T-helper 22 cell (primary cell): ENCODE measurements at places on chromosomes 7 and 10.

DNA sequence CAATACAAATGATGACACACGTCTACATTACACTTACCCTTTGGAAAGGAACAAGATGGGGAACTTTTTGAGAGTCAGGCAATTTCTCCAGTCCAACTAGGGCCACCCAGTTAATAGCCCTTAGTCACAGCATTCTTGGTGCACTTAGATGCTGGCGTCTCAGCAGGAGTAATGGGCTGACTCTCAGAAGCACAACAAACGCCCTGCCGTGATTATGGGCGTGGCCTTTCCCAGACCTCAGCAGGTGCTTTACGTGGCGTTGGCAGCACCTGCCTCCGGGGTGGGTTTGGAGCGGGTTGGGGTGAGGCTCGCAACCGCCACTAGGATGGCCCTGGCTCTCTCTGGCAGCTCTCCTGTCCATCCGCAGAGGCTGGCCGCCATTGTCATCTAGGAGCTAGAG, 147.6 kb upstream of the SHH start:
- no peak for DNase-seq

DNA sequence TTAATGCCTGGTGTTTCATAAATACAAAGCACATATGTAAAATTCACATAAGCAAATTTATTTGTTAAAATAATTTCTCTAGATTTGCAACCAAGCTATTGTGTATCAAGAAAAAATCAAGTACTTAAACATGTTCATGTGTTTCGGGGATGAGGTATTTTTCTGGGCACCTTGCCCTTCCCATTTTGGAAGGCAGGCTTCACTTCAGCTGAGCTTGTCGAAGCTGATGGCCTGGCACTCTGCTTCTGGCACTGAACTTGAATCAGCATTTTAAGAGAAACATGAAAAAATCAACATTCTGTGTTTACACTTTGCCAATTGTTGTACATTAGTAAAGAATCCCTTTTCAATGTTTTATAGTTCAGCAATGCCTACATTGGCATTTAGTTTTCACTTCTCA, 179.1 kb upstream of the STEAP4 start:
- no peak for DNase-seq

DNA sequence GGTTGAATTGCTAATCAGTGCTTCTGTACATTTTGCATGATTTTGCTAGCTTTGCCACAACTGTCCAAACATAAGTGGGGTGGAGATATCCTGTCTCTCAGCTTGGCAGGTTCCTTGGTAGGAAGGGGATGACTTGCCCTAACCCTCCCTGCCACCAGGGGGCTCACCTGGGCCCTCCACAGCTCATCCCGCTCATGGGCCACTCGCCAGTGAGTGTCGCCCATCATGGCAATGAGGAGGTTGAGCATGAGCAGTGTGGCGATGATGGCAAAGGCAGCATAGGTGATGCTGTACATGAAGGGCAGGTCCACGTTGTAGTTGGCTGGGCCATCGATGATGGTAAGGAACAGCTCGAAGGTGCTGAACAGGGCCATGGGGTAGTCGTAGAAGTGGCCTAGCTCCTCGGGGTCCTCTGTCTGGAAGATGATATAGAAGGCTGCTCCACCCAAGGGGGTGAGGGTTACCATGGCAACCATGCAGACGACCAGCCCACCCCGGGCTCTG, 12.2 kb downstream of the TRPV6 start:
- no peak for DNase-seq

DNA sequence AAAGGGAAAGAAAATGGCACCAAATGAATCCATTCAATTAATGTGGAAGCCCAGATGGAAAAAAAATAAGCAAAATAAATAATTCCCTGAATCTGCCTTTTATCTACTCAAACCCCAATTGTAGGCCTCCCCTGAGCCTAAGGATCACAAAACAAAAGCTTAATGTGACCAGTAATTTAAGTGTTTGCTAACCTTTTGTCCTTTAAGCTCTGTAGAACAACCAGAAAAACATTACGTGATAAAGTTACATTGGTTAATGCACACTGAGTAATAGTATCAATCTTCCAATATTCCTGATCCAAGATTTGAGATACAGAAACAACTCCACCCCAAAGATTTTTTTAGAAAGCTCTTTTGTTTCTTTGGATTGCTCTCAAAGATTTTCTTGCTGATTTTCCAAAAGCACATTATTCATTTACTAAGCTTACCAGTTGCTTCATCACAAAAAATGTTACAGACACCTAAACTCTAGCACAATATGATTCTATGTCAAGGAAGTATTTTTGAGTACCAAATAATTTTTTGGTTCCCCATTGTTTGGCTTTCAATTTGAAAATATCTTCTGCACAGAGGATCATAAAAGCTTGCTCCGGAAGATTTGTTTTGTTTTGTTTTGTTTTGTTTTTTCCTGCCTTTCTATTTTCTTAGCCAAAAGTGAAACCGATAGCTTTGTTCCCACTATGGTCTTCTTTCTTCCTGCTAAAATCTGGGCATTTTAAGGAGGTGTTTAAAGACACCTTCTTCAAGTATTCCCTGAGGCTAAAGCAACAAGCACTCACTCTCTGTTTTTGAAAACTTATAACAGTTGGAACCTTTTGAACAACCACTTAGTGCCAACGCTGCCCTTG, 54.2 kb downstream of the TRIL start:
- no peak for DNase-seq

DNA sequence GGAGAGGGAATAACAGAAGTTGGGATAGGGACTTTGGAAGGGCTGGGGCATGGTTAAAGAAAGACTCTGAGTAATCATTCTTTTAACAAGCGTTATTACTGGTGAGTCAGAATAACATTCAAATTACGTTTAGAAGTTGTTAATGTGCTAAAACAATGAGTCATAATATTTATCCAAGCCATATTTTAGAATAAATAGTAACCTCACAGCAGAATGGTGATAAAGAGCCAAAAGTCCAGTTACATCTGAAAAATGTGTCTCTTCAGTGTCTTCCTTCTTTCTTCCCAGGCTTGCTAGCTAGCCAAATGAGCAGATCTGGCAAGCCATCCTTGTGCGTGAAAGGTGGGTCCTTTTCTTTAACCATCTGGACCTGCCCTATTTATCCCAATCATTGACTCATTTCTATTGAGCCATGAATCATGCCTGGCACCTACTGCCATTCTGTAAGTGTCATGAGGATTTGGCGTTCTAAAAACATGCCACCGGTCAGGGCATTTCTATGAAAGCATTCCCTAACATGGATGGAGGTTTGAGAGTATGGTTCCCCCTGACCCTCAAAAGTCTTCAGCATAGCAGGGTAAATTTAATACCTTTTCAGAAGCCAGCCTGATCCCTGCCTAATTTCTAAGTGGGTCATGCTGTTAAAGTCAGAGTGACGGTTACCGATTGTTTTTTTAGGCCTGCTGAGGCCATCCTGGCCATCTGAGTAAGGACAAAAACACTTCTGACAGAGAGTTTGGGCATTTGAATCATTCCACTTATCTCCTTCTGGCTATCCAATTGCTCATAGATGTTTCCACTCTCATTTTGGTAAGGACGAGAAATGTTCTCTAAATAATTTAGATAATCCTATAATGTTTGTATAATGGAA, 26.9 kb downstream of the MYPN start:
- DNase-seq, result no peak

DNA sequence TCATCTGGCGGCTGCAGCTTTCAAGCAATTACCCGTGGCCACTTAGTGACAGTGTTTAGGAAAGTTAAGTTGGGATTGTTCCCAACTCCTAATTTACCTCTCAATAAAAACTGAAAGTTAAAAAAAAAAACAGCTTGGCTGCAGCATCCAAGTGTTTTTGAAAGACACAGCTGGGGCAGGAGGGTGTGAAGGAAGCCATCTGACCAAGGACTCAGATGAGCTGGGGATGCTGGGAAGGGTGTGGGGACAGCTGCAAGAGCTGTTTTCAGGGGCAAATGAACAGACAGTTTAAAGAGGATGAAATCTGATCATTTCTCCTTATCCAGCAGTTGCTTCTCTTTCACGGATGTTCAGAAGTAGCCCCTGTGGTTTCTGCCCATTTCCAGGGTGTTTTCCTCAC, 129.2 kb upstream of the CDCA7L start:
- no peak for DNase-seq

GRCh38 chr7:77327067-77327931, 88.8 kb downstream of the GSAP start:
- no peak for DNase-seq

- DNase-seq, result no peak
Observed at GRCh38 chr7:22550514-22551030, 50.6 kb upstream of the STEAP1B start.

DNA sequence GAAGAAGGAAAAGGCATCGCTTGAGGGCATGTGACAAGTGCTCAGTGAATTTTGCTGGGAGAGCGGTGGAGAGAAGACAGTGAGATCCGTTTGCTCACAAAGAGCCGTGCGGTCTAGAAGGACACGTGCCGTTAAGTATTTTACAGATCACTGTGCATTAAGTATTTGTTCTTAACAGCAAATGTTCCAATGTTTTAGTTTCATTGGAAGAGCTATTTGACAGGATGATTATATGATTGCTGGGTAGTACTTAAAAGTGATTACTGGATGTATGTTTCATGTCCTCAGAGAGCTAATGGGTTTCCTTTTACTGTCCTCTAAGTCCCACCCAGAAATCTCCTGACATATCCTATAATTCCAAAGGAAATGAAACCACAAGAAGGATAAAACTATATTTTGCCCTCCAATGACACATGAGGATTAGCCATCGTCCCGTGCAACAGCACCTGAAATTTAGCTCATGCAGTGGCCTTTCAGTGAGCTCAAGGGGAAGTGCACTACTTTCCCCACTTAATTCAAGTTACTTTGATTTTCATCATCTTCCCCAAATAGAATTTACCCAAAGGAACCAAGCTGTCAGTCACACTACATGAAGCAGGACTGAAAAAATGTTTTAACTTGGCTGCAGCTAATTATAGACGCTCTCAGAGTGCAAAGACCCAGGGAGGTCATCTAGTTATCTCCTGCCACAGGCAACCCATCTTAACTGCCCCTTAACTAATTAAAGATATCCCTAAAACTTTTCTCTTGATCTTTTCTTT, 80.3 kb downstream of the KLF6 start:
- no peak for DNase-seq

GRCh38 chr10:36540611-36541010, 584.8 kb upstream of the ANKRD30A start:
- DNase-seq, result no peak

DNA sequence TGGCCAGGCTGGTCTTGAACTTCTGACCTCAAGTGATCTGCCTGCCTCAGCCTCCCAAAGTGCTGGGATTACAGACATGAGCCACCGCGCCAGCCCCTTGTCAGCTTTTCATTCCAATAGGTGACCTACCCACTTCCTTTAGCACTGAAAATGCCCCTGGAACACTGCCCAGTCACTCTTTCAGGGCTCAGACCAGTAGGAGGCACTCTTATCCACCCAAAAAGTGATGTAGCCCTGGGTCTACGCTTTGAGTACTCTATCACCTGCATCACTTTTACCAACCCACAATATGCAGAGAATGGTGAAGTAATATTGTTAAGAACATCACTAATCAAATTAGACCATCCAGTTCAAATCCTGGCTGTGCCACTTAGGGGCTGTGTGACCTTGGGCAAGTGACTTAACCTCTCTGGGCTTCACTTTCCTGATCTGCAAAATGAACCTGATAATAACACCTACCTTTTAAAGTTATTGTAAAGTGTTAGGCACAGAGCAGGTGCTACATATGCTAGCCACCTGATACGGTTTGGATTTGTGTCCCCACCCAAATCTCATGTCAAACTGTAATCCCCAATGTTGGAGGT, 5.2 kb downstream of the CALN1 start:
- no peak for DNase-seq

DNA sequence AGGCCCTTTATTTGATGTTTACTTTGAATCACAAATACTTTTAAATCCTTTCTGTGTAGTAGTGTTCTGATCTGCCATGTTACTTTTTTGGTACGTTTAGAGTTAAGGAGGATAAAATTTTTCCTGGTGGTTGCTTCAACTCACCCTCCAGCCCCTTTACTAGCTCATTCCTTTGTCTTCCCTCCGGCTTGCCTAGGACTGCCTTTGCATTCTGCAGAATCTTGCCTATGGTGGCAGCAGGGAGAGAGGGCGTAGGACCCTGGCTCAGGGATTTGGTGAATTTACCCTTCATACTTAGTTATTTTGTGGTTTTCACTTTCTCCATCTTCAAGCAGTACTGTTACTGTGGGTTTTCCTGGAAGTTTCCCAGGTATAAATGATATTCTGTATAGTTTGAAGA, 833.5 kb downstream of the XPNPEP1 start:
- no peak for DNase-seq

DNA sequence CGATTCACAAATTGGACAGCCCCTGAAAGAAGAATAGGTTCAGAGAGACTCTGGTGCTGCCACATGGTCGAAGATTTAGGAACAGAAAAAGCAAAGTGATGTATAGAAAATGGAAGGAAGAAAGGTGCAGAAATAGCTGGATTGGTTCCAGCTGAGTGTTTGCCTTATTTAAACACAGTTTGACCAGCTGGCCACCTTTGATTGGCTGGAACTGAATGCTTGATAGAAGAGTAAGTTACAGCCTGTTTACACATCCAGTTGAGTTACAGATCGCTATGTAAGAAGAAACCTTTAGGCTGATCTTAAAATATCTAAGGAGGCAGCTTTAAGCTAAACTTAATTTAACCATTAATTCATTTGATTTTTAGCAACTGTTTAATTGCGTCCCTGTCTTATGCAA, 40.3 kb upstream of the KAT6B start:
- DNase-seq, result no peak

DNA sequence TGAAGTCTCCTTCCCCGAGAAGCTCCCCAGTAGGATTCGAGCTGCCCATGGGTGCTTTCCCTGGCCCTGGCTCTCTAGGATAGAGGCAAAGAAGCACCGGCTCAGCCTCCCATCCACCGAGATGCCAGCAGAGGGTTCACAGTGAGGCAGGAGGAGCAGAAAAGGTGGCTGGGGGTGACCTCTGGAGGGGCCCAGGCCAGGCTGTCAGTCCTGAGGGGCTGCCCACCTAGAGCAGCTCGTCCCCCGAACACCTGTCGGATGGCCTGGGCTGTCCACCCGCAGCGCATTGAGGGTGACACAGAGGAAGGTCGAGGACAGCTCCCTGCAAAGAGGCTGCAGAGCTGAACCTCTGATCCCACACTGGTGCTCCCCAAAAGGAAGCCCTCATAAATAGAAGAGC, 167.2 kb upstream of the PPP2R2D start:
- no peak for DNase-seq
